ENCODE measurements at places on chromosomes 11 and 22. TPM values are rescaled to one million over a fixed set of nuclear protein-coding genes. Genes with fewer than 3 reads are reported as not detected.

FAM83F gene
- total RNA-seq = 32.8 TPM

FXYD6 gene
- not detected for total RNA-seq

SMIM35 gene
- total RNA-seq = not detected

ASCL3 gene
- not detected for total RNA-seq

LIF gene
- total RNA-seq = 0.68 TPM

SYT12 gene
- 10.2 TPM for total RNA-seq

ADAMTS8 gene
- total RNA-seq = not detected

ILK gene
- 77.8 TPM for total RNA-seq

CCDC73 gene
- total RNA-seq = under 0.01 TPM

DSCAML1 gene
- total RNA-seq = not detected

ENTHD1 gene
- total RNA-seq = not detected

TRIM66 gene
- total RNA-seq = 9.0 TPM

TPBGL gene
- not detected for total RNA-seq

HEPHL1 gene
- total RNA-seq = 10.3 TPM

FJX1 gene
- total RNA-seq = 33.4 TPM

SMC1B gene
- not detected for total RNA-seq

RAB3IL1 gene
- total RNA-seq = 2.0 TPM

LRRC56 gene
- 1.4 TPM for total RNA-seq

RBM4 gene
- 152 TPM for total RNA-seq

PGA5 gene
- total RNA-seq = not detected

SEPTIN5 gene
- total RNA-seq = 4.4 TPM

PTPRCAP gene
- total RNA-seq = 0.28 TPM

CD3G gene
- not detected for total RNA-seq

PAK1 gene
- 50.3 TPM for total RNA-seq

SHISAL1 gene
- total RNA-seq = under 0.01 TPM

SCGB1A1 gene
- not detected for total RNA-seq

MFRP gene
- total RNA-seq = not detected

CALCA gene
- total RNA-seq = not detected

HBB gene
- not detected for total RNA-seq

TYR gene
- not detected for total RNA-seq
